ENCODE measurements at places on chromosomes 6 and 20.

GRCh38 chr20:1883986-1884385, 11.2 kb upstream of the SIRPA start:
- no peak for DNase-seq

- DNase-seq, result no peak
These were observed 25.4 kb upstream of the MRPS10 start for GRCh38 chr6:42243046-42243445.

GRCh38 chr6:149314325-149314905, 3.1 kb upstream of the TAB2 start:
- no peak for DNase-seq

DNA sequence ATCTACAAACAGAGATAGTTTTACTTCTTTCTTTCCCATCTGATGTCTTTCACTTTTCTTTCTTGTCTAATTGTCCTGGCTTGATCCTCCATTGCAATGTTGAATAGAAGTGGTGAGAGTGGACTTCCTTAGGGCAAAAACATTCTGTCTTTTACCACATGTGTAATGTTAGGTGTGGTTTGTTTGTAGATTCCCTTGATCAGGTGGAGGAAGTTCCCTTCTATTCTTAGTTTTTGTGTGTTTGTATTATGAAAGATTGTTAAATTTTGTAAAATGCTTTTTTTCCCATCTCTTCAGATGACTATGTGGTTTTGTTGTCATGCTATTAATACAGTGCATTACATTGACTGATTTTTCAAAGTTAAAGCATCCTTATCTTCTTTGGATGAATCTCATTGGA, 41.6 kb upstream of the DUSP22 start:
- no peak for DNase-seq

DNA sequence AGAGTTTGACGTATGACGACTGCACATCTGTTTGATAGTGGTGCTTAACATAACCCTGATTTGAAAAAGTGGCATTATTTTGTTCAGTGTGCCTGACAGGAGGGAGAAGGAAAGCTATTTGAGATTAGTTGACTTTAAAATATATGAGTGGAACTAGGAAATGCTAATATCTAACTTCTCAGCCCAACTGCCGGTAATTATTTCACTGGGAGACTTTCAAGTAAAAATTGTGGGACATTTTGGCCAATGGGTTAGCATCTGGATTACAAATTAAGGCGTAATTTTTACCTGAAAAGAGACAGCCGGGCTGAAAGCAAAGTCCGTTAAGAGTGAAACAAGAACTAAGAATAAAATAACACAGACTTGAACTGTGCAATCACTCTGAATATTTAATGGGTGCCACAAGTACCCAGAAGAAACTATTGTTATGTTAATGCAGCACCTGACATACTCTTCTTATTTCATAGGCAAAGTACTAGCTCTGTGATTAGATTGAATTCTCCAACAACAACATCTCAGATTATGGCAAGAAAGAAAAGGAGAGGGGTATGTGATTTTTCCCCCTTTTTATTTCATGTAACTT, 2.0 kb downstream of the HEY2 start:
- no peak for DNase-seq

- DNase-seq, result no peak
These were observed 18.3 kb downstream of the DDX27 start for GRCh38 chr20:49237531-49237930.

- DNase-seq, result no peak
These were observed 211.6 kb upstream of the SUPT3H start for GRCh38 chr6:45589367-45589766.

DNA sequence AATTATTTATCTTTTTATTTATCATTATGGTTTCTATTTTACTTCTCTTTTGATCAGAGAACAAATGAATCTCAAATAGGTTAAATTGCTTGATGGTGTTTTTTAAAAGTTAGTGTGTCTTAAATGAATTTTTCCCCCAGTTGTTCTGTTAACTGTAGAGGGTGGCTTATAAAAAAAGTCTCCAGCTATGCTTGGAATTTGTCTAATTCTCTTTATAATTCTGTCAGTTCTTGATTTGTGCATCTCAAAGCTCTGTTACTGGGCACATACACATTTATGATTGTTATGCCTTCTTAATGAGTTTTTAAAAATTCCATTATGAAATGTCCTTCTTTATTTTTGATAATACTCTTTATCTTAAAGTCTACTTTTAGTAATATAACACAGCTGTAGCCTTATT, 58.0 kb downstream of the LIN28B start:
- DNase-seq, result no peak

DNA sequence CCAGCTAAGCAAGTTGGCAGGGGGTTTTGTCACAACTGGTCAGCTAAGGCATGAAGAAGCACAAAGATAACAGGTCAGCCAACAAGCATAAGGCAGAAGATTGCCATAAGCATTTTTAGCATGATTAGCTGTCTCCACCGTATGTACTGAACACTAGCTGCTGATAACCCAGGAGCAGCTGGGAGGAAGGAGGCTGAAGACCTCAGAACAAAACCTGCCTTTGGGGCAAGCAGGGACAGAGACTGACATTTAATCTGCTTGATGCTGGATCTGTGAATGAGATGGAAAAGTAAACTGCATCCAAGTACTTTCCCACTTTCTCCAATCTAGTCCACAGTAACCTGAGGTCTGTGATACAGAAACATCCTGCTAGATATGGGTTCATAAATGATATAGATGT, 353.0 kb upstream of the MAP3K7 start:
- DNase-seq, result no peak

GRCh38 chr20:16171180-16171579, 402.1 kb downstream of the KIF16B start:
- no peak for DNase-seq

DNA sequence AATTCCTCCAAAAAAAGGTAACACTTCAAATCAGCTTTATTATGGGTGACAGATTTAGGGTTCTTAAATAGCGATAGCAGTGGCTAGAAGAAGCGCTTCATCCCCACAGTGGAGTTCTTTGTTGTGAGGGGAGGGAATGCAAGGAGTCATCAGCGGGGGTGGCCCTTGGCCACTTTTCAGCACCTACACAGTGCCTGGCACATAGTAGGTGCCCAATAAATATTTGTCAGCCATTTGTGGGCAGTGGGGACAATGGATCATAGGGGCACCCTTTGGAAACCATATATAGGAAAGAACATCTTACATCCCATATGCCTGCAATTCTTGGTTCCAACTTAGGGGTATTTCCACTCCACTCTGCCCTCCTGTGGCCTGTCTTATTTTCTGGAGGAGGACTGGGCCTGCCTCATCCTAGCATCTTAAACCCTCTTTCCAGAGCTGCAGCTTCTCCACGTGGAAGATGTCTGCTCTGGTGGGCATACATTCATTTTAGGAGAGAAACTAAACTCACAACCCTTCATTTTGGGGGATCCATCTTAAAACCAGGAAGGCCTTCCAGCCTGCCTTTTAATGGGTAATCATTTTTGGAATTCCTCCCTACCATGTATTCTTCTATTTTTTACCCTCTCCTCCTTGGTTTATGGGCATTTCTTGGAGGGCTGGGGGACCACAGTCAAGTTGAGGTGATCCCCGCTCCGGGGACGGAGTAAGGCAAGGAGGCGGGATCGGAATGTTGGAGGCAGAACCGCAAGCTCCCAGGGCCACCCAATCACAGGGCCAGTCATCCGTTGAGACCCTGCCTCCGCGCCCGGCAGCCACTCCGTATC, 2.6 kb upstream of the GPSM3 start:
- no peak for DNase-seq

- DNase-seq, result no peak
These were observed 56.1 kb upstream of the HFE start for GRCh38 chr6:26031151-26031594.

GRCh38 chr20:38303908-38304379, at the start of gene BPI:
BPI (plus strand) TSS chr20:38304156; CDS start chr20:38304224, 68 bp downstream.
- DNase-seq, result no peak

DNA sequence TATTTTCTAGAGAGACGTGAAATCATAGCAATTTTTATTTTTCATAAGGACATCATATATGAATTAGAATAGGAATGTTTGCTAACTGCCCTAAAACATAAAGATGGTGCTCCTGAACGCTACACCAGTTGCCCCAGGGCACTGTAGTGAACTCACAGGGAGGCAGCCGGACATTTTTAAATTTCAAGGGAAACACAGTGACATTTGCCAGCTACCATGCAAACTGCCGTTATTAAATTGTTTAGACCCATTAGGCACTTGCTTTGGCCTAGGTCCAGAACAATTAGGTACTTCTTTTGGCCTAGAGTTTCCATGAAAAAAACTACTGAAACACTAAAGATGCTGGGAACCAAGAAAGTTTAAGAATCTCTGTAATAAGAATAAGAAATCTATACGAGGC, 24.9 kb upstream of the CFAP206 start:
- no peak for DNase-seq

GRCh38 chr6:33217681-33218080, 9.4 kb downstream of the RING1 start:
- no peak for DNase-seq

DNA sequence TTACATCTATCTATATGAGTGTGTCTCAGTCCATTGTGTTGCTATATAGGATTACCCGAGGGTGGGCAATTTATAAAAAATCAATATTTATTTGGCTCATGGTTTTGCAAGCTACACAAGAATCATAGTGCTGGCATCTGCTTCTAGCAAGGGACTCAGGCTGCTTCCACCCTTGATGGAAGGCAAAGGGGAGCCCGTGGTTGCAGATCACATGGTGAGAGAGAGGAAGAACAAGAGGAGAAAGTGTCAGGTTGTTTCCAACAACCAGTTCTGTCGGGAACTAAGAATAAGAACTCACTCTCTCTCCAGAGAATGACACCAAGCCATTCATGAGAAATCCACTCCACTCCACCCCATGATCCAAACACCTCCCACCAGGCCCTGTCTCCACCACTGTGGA, 48.2 kb upstream of the TENT5A start:
- DNase-seq, result no peak

GRCh38 chr20:56442389-56443365, 25.8 kb upstream of the RTF2 start:
- no peak for DNase-seq

DNA sequence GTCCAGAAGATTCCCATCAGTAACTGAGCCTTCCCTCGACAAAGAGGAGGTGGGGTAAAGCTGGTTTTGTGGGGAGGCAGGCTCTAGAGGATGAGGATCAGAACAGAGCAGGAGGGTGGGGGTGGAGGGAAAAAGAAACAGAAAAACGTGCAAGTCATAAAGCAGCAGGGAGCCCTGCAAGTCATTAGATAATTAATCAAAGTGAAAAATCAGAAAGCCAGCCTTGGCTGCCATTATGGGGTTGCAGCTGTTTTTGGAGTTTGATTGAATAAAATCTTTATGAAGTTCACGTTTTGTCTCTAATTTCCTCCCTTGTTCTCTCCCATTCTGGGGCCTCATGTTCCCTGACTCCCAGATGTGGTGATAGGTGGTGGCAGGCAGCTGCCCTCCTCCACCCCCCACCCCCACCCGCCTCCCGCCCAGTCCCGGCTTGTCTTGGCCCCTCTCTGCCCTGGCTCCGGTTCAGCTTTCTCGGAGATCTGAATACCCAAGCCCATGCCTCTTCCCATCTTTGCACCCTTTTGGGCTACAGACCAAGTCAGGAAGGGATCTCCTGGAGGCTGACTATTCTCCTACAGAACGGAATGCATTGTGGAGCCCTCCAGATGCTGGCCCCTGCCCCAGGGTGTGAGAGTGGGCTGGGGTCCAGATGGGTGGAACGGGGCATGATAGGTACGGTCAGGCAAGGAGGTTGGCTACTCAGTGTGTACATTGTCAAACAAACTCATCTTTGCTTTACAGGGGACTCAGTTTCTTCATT, 141.8 kb downstream of the CDC5L start:
- DNase-seq, result no peak

DNA sequence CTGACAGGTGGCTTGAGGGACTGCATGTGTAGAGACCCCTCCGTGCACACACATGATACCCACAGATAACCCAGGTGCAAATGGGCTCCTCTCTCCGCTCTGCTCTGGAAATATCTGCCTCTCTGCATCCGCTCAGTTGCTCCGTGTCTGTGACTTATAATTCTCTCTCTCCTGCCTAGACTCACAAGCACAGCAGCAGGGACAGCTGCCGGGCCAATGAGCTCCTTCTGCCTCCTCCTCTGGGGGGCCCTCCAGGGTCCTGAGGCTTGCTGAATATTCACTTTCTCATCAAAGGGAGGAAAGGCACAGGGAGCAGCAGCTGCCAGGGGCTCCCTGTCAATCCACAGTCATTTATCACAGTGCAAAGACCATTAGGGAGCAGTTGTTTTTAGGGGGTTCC, 24.1 kb downstream of the LRFN2 start:
- no peak for DNase-seq

DNA sequence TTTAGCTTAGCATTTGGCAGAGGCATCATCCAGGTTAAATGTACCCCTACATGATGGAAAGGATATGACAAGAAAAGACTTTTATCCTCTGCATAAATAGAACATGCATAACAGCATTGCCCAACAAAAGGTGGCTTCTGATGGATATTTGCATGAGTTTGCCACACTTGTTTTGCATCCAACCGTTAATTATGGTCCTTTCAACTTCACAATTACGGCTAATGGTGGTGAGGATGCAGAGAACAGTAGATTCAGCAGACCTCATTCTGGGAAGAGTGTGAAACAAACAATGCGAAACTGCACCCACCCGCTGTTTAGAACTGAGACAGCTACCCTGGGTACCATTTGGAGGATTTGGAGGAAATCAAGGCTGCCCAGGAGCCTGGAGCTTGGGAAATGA, 690.9 kb upstream of the CHD6 start:
- no peak for DNase-seq

DNA sequence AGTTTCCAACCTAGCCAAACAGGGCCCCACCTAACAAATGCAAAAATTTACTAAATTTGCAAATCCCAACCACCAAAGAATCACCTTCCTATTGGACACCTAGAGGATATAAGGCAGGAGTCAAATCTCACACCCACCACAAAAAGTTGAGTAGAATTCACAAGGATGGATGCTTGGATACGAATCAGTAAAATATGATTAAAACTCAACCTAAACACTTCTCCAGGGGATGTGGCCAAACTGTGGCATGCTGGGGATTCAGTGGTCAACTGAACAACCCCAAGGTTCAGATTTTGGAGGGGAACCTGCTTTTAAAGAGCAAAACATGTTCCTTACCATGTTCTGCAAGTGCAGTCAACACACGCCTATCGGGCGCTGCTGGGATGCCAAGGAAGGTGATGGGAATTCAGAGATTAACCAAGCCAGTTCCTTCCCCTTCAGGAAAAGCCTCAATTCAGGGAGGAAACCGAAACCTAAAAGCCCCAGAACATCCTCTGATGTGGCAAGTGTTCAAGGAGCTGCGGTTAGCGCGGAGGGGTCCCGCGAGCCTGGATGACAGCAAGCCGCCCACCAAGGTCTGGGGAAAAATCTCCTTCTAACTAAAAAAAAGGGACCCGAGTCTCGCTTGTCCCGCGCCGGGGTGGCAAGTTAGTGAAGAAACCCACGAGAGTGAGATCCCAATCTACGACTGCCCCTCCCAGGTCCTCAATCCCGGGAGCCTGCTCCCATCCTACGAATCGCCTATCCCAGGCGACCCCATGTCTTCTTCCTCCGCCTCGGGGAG, 902 bp downstream of the SAMHD1 start:
- DNase-seq, result no peak

- no peak for DNase-seq
These were observed 55.8 kb downstream of the LAMA4 start for GRCh38 chr6:112198582-112198981.

GRCh38 chr20:51574248-51575033, 31.9 kb upstream of the NFATC2 start:
- DNase-seq, result no peak

- DNase-seq, result no peak
These were observed 85.2 kb downstream of the TOX2 start for GRCh38 chr20:43999848-44000247.
